ENCODE measurements at places on chromosomes 16 and 17. TPM values are rescaled to one million over a fixed set of nuclear protein-coding genes. Genes with fewer than 3 reads are reported as not detected.

ARHGAP44 gene
- 0.27 TPM for total RNA-seq

TLCD3B gene
- 0.34 TPM for total RNA-seq

SLFN13 gene
- 6.2 TPM for total RNA-seq

NPB gene
- total RNA-seq: 0.54 TPM

KRT222 gene
- not detected for total RNA-seq

C16orf74 gene
- total RNA-seq: 83.4 TPM

KRTAP3-2 gene
- not detected for total RNA-seq

GCGR gene
- not detected for total RNA-seq

RUNDC3A gene
- total RNA-seq: not detected

CEP20 gene
- total RNA-seq: 36.9 TPM

TMC5 gene
- total RNA-seq: not detected

SDK2 gene
- not detected for total RNA-seq

DOC2B gene
- total RNA-seq: 11.8 TPM

EXOC3L1 gene
- total RNA-seq: 13.3 TPM

ITPRIPL2 gene
- 30.9 TPM for total RNA-seq

LRRC46 gene
- 0.10 TPM for total RNA-seq

ABCA9 gene
- 0.64 TPM for total RNA-seq

SYT17 gene
- 0.15 TPM for total RNA-seq

CCP110 gene
- total RNA-seq: 6.4 TPM

DNAH3 gene
- total RNA-seq: under 0.01 TPM

PRCD gene
- 0.59 TPM for total RNA-seq

BICDL2 gene
- total RNA-seq: not detected

GPRC5C gene
- not detected for total RNA-seq

FOXJ1 gene
- total RNA-seq: not detected

PPP1R27 gene
- total RNA-seq: not detected

NPIPA7 gene
- 10.9 TPM for total RNA-seq

RAB34 gene
- total RNA-seq: 66.2 TPM

NPIPA8 gene
- total RNA-seq: 0.39 TPM

HOXB5 gene
- total RNA-seq: 0.54 TPM

PCGF2 gene
- total RNA-seq: 9.7 TPM

MPP3 gene
- total RNA-seq: 2.7 TPM

BEAN1 gene
- total RNA-seq: not detected

LLGL2 gene
- 5.2 TPM for total RNA-seq

NECAB2 gene
- total RNA-seq: not detected

TMEM256 gene
- total RNA-seq: 116 TPM

GAST gene
- total RNA-seq: not detected

MT2A gene
- 575 TPM for total RNA-seq
